MV-4-11 (cell line): ENCODE measurements at places on chromosomes 5 and 9.

DNA sequence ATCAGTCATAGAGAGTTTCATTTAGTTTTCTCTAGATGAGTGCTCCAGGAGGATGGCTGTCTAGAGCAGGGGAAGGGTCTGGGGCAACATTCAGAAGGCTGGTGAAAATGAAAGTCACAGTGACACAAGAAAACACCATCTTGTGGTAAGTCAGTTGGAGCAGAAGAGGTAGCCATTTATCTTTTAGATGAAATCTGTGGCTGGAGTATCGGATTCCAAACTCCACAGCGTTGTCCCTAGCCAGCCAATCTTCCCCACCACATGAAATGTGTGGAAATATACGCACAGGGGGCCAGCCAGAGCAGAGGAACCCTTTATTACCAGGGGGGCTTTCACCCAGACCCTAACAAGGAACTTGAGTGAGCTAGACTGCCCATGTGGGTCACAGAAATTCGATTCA, 15.9 kb upstream of the TNFAIP8 start:
- peak; percentile 13 for DNase-seq

- no peak for DNase-seq
These were observed 589.5 kb downstream of the GABRG2 start for GRCh38 chr5:162657076-162657475.

GRCh38 chr5:130213607-130214006, 309.3 kb downstream of the CHSY3 start:
- peak; percentile 70 for DNase-seq

GRCh38 chr9:77453825-77454647, 194.1 kb downstream of the GNA14 start:
- DNase-seq: peak; percentile 78

GRCh38 chr5:178453224-178453623, 137.0 kb downstream of the COL23A1 start:
- DNase-seq: no peak

GRCh38 chr5:55445791-55446190, 89.0 kb downstream of the PLPP1 start:
- peak; percentile 18 for DNase-seq

- peak; percentile 88 for DNase-seq
These were observed 467 bp upstream of the VLDLR start for GRCh38 chr9:2620919-2621721.

DNA sequence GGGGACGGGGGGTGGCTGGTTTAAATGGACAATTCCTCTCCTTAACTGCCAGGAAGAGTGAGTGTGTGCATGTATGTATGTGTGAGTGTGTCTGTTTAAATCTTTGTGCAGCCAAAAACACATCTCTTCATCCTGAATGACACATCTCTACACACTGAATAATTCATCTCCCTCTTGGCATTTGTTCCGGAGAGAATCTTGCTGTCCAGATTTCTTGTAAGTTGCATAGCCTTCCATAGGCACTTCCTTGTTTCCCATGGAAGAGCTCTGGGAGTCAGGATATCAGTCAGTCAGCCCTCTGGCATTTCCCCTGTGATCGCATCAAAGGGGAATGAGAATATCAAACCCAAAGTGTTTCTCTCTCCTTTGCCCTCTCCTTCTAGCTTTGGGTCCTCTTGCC, 74.7 kb downstream of the WWC1 start:
- DNase-seq: no peak

DNA sequence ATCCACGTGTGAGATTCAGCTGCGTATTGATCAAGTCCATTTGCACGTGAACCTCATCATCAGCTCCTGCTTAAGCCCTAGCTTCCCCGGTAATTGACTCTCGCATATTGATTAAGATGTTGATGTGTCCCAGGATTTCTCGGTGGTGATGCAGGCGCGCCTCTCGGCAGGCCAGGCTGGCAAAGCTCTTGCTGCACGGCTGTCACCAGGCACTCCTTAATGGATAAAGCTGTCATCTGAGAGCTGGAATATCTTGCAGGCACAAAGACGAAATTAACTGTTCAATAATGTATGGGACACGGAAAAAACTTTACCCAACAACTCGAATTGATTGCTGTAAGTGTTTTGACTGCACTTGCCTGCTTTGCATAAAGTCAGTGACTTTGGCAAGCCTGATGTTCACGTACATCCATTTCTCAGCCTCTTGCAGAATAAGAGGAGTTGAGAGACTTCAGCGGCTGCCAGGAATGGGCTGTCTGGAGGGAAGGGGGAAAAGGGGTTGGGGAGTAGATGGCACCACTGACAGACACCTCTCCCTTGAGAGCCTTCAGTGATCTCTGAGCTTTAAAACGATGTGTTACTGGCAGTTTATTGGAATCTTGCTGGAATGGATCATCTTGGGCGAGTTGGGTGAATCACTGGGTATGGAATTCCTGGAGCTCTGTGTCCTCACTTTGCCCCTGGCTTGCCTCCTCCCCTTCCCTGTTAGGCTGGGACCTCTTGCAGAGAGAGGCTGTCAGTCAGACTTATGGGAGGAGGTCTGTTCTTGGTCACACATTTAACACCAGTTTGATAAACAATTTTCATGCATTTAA, 650.3 kb downstream of the CCDC171 start:
- DNase-seq: no peak

DNA sequence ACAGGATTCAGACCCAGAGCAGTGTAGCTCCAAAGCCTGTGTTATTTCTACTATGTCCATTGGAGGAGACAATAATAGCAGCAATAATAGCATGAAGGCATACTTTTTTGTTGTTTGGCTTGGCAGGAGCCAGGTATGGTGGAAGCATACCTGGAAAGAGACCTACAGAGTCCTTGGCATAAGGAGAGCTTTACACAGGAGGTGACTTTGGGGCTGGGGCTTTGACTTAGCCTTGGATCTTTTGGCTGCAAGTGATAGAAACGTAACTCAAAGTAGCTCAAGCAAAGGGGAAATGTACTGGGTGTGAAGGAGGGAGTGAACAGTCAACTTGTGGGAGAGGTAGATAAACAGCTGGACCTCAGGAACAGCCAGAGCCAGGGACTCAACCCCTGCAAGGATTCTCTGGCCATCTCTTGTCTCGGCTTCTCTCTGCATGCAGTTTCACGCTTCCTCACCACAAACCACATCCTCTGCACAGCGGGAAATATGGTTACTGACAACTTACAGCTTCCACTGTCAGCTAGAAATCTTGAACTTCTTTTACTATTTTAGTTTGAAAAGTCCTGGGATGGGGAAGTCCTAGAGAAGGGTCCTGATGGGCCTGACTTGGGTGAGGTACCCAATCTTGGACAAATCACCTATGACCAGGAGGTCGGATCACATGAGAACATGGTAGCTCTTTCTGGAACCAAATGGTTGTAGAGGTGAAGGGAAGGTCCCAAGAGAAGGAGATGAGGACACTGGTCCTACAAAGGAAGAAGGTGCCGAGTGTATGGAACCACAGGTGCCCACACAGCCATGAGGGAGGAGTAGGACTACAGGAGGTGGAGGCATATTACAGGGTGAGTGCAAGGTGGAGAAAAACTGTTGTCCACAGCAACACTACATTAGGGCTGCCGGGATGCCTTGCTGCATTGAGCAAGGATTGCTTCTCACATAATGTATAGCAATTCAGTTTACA, 47.0 kb upstream of the TGFBR1 start:
- DNase-seq: peak; percentile 94

GRCh38 chr5:157252711-157253465, 13.0 kb upstream of the CYFIP2 start:
- peak; percentile 34 for DNase-seq

DNA sequence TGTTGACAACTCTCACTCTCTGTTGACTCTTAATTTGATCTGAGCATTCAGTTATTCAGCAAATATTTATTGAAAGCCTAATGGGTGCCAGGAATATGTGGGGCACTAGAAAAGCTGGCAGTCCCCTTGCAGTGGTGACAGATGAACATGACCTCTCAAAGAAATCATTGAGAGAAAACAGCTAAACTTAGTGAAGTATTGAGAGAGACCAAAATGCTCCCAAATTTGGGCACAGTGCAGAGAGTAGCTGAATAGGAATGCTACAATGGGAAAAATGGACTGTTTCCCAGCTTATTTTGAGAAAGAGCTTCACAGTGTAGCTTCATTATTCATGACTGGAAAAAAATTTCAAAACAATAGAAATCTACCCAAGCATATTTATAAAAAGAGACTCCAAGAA, 257.9 kb downstream of the SGCD start:
- DNase-seq: no peak

GRCh38 chr5:41686191-41686590, 175.8 kb upstream of the PLCXD3 start:
- DNase-seq: no peak

DNA sequence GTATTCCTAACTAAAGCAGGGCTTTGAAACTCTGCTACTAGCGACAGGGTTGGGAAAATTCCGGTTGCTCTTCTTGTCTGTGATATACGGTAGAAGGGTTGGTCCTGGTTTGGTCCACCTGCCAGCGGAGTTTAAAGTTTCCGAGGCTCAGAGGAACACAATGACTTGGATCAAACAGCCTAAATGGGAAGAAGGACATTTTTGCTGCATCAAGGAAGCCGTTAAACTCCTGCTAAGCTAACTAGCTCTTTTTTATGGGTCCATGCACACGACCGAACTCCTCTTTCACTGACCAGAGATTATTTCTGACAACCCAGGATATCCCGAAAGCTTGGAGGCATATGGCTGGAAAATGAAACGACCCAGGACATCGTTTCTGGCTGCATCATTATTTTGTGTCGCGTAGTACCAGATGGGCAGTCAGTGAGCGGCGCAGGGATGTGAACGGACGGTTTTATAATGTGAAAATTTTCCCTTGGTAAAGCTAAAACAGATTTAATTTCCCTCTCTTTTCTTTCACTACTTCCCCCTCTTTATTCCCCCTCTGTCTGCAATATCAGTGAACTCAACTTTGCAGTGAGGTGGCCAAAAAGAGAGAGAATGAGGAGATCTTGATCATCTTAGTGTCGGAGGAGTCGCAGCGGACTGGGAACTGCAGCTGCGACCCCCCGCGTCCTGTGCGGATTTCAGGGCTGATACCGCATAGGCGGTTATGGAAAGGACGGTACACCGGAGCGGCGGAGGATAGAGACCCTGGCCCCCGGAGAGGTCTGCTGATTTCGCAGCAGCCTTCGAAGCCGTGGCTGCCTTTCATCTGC, at the start of gene LURAP1L:
Gene LURAP1L, plus strand, starts transcription at position 160 of the 818 bp plus-strand sequence. CDS start 696 bp downstream, outside the sequence.
- DNase-seq: no peak

DNA sequence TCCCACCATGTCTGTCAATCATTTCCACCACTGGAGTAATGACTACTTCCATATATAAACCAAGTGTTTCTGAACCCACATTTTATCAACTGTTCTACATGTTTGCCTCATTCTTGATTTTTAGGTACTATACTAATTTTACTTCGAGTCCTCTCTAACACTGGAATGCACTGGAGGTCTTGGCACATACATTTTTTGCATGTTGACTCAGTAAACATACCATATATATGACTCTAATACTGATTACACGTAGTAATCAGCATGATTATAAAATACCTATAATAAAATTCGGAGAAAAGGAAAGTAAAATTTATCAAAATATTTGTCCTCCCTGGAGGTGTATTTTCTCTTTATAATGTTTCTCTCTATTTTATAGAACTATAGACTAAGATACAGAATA, 621.7 kb upstream of the NUDT12 start:
- DNase-seq: no peak

DNA sequence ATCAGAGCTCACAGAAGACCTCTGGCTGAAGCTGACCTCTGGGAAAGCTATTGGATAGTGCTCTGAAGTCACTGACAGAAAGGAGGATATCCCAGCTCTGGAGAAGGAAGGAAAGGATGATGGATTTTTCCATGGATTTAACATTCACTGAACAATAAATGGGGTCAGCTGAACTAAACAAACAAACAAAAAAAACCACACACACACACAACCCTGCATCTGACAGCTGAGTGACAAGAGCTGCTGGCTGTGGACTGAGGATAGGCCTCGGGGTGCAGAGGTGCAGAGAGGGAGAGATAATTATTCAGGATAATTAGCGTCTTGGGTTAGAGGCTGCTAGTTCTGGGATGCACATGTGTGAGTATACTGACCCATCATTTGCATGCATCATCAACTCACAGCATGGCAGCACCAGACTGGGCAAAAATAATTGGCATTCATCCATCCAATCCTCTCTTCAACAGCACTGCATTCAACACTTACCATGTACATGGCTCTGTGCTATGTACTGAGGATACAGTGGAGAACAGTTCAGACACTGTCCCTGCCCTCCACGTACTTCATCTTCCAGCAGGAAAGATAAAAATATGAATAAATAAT, 131.4 kb upstream of the TRIM32 start:
- no peak for DNase-seq

DNA sequence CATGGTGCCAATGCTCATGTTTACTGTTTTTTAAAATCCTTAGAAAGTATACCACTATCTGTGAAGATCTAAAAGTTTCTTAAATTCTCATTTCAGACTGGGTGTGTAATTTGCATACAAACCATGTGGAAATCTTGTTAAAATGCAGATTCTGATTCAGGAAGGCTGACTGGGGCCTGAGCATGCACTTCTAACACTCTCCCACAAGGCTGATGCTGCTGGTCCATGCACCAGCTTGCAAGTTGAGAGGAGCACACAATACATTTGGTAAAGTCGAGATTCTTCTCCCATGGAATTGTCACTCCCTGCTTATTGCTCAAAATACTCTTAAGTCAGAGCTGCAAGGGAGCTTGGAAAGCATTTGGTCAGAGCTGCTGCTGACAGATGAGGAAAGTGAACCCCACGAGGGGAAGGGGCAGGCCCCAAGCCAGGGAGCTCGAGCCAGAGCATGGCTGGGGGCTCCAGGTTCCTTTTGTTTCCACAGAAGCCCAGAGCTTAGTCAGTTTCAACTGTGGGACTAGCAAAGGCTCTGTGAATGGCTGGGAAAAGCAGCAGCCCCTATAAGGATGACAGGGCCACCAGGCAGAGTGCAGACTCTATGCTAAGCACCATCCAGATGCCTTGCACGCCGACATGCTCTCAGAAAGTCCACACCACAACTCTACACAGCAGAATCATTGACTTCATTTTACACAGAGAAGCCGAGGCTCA, 93.5 kb upstream of the HAND1 start:
- no peak for DNase-seq

DNA sequence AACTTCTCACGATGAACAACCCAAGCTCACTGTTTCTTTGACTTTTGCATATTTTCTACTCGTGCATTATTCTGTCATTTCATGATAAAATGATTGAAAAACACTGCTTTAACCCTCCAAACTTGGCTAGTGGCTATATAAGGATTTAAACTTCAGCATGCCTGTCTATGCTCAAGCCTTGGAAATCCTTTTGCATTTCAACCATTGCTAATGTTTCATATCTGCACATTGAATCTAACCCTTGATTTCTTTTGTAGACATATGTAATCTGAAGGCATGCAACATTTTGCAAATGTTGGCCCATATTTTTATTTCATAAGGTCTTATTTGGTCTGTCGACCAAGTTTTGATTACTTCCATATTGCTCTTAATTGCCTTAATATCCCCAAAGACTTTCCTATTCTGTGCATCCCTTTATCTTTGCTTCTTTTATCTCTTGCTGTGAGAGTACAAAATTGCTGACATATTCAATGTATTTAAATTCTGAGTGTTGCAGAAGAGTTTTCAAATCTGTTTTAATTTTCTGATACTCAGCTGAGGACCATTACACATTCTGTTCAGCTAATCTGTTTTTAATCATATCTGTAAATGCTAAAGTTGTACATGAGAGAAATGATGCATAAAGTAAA, 403.7 kb upstream of the ZNF608 start:
- no peak for DNase-seq
